MV-4-11 (cell line): ENCODE measurements at places on chromosomes 5 and 9.

GRCh38 chr5:135327429-135328127 is 71.5 kb downstream of the MACROH2A1 start:
- no peak for DNase-seq

GRCh38 chr5:14306329-14306815 is 163.2 kb downstream of the TRIO start:
- no peak for DNase-seq

DNA sequence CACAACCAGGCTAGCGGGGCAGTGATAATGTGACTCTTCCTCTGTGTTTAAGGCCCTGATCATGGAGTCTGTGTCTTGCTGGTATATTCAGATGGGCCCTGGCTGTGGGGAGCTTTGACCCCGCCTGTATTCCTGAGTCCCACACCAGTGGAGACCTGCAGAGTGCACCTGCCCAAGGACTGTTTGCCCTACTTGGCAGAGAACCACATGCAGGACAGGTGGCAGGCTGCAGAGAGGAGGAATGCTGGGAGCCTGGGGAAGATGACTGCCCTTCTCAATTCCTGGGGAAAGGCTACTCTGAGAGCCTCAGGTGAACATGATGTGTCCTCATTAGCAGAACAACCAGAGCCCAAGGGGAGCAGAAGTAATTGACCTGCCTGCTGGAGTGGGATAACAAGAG is 36.2 kb downstream of the IARS1 start:
- no peak for DNase-seq

- DNase-seq = no peak
Measured at GRCh38 chr9:137055385-137056364, 1.8 kb upstream of the ENTPD2 start.

DNA sequence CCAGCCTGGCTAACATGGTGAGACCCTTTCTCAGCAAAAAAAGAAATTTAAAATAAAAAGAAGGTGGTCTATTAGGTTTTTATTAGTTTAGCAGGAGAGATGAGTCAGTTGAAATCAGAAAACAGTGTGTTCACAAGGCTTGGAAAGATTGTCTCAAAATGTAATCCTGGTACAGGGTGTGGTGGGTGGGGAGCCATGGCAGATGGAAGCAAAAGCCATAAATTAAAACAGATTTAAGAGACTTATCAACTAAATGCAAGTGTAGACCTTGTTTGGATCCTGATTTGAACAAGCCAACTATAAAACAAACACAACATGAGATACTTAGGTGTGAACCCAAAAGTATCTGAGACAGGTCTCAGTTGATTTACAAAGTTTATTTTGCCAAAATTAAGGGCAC is 42.8 kb upstream of the KLF9 start:
- DNase-seq = no peak

DNA sequence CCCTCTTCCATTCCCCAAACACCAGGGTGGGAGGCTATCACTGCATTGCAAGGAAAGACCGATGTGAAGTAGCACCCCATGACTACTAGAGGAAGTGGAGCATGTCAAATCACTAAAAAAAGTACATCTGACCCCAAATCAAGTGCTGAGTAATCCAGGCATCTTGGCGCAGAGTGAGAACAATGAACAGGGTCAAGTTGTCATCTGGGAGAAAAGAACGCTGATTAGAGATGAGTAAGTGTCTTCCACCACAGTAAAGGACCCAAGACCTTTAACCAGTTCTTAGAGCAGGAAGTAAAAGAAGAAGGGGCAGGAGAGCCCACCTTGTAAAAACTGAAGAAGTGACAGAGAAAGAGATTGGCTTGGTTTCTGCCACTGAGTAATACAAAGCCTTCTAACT is 75.0 kb upstream of the RAD23B start:
- DNase-seq = no peak

GRCh38 chr9:121538221-121538620 is 38.6 kb upstream of the GGTA1 start:
- DNase-seq = no peak

- no peak for DNase-seq
Measured at GRCh38 chr5:103600086-103600485, 37.5 kb upstream of the NUDT12 start.

DNA sequence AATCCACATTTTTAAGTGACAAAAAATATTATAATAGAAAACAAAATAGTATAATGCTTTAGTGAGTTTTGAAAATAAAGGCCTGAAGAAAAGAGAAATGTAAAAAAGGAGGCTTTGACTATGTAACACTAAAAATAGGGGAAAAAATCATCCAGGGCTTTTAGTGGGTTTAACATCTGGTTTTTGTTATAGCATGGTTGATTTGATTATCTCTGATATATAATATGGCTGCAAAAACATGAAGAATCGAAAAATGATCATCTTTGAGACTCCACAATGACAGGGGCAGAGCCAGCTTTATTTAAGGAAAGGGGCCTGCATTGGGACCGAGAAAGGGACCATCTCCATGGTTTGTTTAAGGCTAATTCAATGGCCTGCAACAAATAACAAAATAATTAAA is 393.8 kb downstream of the PLK2 start:
- DNase-seq = no peak

DNA sequence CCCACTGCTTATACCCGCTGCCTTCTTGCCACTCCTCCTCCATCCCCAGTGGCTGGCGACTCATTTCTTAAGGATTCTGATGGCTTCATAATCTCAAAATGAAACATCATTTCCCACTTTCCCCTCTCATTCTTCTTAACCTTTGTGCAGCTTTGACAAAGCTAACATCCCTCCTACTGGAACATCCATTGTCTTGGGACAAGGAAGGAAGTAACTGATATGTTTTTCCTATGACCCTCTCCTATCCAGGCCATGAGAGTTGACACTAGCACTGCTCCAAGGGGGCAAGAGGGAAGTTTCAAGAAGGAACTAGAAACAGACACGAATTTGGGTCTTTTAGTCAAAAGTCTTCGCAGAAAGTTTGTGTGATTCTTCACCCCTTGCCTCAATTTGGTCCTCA is 71.7 kb upstream of the SNX2 start:
- DNase-seq = no peak

GRCh38 chr5:126516852-126517251 is 78.2 kb downstream of the ALDH7A1 start:
- DNase-seq = no peak

DNA sequence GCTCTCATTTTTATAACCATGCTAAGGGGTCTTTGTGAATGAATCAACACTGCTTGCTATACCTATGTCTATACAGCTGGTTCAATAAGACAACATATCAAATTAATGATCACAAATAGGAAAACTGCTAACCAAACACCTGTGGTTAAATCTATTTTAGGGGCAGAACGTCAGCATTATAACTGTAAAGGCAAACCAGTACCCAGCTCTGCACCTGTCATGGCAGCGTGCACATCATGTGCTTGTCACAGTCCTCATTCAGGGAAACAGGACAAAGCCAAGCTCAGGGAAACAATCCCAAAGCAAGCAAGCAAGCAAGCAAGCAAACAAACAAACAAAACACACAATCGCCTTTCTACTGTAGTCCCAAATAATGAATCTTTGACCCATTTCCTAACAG is 277.7 kb upstream of the DAP start:
- DNase-seq = no peak

- DNase-seq = peak; percentile 90
Measured at GRCh38 chr9:16289639-16290038, 580.8 kb downstream of the BNC2 start.

DNA sequence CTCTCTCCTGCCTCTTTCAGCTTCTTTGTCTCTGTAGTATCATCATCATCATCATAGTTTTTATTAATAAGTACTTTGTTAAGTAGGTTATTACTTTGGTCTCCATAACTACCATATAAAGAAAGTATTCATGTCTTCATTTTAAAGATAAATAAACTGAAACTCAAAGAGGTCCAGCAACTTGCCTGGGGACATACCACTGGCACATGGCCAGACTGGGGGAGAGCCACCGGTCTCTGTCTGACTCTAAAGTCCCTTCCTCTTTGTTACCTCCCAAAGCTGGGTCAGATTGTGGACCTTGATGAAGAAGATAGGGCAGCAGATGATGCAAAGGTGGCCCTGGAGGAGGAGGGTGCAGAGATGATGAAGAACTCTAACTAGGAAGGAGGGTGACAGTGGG is 8.5 kb downstream of the CDX1 start:
- no peak for DNase-seq

DNA sequence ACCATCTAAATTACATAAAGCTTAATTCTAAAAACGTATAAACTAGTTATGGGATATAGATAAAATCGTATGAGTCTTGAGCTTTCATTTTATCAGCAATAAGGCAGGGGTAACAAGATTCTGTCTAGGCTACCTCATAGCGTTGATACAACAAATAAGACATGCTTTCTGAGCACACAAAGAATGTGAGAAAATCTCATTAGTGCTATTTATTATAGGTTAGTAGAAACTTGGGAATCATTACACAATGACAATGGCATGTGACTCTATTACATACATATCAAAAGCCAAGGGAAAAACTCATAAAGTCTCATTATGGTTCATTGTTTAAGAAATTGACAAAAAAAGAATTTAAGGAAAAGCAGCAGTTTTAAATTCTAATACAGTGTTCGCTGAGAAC is 448.6 kb downstream of the PLK2 start:
- no peak for DNase-seq

GRCh38 chr9:114448706-114449105 is 56.6 kb downstream of the WHRN start:
- DNase-seq = peak; percentile 38

DNA sequence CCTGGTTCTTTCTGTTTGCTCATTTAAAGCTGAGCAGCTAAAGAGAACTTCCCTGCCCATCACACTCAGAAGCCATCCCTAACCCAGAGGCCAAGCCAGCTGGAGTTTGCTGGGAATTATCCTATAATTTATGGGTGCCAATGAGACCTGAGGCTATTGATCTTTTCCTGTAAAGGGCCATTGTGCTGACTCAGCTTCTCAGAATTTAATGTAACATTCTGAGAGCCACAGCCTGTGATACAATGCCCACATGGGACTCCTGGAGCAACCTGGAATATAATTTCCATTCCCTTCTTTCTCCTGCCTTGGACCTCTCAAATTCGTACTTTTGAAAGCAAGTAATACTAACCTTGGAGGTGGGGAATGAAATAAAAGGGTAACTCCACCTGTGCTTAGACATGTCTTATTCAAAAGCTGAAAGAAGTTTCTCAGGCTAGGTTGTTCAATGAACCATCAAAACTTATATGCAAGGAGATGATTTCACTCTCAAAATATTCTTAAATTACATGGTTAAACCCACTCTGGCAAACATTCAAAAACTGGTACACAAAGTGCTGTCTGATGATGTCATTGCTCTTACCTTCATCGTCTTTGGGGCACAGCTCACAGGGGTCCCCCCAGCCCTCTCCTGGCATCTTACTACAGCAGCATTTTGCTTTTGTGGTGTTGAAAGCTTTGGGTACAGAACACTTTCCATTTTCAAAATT is 206.7 kb downstream of the SLC12A2 start:
- DNase-seq = no peak

GRCh38 chr9:123390337-123391135 is 34.5 kb downstream of the CRB2 start:
- DNase-seq = no peak

DNA sequence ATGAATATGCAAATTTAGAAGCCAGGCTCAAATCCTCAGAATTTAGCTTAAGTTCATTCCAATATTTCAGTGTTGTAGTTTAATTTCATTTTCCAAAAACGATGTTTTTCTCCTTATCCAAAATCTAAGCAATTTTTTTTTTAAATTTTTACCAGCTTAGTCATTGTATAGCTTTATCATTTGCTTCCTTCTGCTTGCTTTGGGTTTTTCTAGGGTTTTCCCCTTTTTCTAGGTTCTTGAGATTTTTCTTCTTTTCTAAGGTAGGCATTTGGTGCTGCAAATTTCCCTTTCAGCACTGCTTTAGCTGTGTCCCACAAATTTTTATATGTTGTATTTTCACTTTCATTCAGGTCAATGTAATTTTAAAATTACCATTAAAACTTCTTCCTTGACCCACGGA is 34.4 kb upstream of the CCDC112 start:
- no peak for DNase-seq

GRCh38 chr9:23041466-23041865 is 594.8 kb downstream of the DMRTA1 start:
- DNase-seq = no peak

DNA sequence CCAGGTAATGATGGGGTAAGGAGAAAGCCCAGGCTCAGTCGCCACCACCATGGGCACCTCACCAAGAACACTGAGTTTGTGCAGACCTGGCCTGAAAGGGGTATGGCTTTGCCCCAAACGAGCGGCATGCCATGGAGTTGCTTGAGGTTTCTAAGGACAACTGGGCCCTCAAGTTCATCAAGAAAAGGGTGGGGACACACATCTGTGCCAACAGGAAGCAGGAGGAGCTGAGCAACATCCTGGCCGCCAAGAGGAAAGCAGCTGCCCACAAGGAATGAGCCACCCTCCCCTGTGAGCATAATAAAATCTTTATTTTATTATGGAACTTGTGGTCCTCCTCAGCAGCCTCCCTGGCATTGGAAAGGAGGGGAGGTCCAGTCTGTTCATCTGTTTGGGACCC is 23.8 kb downstream of the CD14 start:
- peak; percentile 76 for DNase-seq

GRCh38 chr9:137123468-137123837 is 8.9 kb upstream of the DPP7 start:
- DNase-seq = no peak

- DNase-seq = no peak
Measured at GRCh38 chr5:165157219-165157618, 1651.8 kb downstream of the MAT2B start.

DNA sequence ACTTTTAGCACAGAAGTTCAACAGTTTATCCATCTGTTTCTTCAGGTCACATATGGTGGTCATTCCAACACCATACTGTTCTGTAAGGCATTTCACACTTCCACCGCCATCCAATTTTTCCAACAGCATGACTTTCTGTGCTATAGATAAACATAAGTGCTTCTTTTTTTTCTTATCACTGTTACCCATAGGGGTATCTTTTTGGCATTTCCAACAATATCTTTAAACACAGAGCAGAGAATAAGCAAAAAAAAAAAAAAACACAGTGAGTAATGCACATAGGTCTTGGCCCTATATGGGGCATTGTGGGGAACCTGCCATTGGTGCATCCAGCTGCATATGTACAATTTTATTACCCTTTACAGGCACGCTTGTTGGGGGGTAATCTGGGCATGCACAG is 12.2 kb upstream of the ZNF367 start:
- DNase-seq = no peak

DNA sequence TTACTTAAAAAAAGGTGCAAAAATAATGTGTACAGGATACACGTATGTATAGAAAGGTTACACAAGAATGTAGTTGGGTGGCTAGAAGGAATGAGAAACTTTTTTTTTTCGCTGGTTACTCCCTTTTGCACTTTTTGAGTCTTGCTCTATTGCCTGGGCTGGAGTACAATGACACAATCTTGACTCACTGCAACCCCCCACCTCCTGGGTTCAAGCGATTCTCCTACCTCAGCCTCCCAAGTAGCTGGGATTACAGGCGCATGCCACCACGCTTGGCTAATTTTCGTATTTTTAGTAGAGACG is 15.8 kb downstream of the FBXW11 start:
- DNase-seq = no peak

- peak; percentile 95 for DNase-seq
Measured at GRCh38 chr9:130140706-130141105, 31.5 kb upstream of the NCS1 start.

DNA sequence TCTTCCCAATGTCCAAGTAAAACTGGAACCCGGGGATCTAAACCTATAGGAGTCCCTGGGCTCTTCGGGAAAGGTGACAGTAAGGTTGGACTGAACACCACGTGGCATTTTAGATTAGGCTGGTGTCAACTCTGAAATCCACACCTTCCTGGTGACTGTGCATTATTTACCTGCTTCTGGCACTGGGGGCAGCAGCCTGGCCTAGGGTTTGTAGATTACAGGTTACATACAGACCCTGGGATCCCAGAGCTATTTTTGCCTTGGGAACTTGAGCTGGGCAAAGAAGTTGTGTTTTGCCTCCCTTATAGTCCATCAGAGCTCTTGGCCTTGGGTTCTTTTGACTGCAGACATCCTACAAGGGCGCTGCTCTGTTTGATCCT is 173.2 kb downstream of the DAB2IP start:
- DNase-seq = no peak
